Stomach (tissue), 19 donors: ENCODE measurements at places on chromosomes 3 and 15. TPM values are rescaled to one million over a fixed set of nuclear protein-coding genes. Genes with fewer than 3 reads are reported as not detected.

DNA sequence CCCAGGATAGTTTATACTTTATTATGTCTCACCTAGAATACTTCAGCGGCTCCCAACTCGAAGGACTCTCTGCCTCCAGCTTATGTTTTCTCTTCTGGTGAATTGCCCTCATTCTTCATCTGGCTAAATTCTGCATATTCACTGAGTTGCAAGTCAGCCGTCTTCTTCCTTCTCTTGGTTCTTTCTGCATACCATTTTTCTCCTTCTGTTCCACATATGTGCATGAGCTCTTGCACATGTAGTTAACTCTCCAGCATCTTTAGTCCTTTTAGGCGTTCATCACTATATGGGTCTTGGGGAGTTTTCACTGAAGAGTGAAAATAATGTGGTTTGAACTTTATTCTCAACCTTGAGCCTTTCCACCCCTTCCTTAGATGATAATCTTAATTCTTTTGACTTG is 70.1 kb downstream of the AP4E1 start:
- DNase-seq, result no peak

Gene CCDC39
- total RNA-seq, result 11.7 TPM

Gene SH2D7
- not detected for total RNA-seq

DNA sequence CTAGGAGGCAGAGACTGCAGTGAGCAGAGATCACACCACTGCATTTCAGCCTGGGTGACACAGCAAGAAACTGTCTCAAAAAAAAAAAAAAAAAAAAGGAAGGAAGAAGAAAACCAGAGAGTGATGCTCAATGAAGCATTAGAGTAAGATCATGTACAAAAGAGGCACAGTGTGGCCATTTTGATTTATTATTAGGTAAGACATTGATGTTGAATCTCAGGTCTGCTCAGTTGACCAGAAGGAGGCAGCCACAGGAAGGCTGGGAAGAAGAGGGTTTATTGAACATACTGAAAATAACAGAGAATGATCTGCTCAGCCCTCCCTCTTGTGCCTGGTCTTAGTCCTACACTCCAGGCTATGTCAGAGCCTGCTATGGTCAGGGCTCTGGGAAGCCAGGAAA is 15.6 kb downstream of the LRRK1 start:
- DNase-seq, result no peak

Gene RYR3
- total RNA-seq, result 24.6 TPM

- no peak for DNase-seq
Measured at GRCh38 chr15:85889956-85890619, 95.4 kb upstream of the KLHL25 start.

Gene KLHL40
- total RNA-seq, result not detected

DNA sequence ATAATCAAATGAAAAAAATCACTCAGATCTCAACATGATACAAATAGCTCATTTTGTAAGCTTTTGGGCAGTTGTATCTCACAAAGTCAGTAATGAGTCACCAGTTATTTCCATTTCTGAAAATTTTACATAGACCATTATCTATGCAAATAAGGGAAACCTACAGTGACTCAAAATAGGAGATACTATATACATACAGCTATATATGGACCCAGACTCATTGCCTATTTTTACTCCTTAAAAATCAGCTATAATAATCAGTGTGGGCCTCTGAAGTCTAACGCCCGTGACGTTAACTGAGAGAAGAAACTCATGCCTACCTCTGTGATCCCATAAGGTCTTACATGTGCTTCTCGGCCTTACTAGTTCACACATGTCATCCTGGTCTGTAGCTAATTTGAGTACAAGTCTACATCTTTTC is 31.6 kb downstream of the LRIG1 start:
- no peak for DNase-seq

Gene ALDH1A2
- 0.45 TPM for total RNA-seq

- peak; percentile 5 for DNase-seq
Measured at GRCh38 chr3:5974630-5975322, 787.3 kb downstream of the EDEM1 start.

DNA sequence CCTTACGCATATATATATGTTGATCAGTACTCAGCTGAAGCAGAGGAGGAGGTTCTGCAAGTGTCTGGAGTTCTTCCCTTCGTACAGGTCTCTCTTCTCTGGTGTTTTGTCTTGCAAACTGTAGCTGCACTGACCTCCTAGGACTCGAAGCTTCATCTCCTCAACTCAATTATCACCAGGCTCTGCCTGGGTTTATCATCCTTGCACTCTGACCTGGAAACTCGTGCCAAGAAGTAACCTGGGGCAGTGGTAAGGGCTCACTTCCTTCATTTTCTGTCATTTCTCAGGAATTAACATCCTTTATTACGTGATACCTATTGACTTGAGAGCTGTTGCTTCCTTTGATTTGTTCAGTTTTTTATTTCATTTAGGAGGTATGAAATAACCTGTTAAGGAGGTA is 14.4 kb downstream of the REC114 start:
- DNase-seq, result no peak

DNA sequence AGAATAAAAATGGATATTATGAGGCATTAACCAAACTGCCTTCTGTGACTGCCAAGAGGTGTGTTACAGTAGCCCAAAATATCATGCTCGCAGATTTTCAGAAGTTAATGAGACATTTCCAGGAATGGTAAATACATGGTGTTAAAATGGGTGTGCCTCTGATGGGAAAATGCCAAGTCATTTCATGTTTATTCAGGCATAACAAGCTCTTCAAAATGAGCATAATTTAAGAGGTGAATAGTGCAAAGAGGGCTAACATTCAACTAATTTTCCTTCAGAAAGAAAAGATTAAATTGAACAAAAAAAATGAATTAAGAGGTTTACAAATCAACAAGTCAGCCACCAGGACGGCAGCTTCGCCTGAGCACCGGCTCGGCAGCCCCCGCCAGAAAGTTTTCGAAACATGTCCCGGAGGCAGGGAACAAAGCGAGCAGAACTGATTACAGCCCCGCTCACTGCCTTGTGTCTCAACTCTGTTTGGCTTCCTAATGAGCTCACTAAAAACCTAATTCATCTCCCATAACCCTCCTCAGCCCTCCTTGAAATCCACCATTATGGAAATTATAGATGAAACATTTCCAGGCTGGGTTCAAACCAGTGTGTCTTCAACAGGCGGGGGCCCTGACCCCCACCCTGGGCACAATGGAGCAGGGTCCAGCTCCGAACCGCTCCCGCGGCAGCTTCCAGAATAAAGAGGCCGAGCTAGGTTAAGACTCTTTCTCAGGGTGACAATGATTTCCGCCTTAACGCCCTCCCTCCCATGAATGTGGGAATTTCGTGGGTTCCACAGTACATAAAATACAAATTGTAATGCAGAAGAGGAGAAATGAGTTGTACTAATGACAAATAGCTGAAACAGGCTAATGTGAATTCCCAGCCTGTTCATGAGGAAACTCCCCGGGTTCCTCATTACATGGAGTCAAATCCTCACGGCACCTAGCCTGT is 43.9 kb downstream of the MEIS2 start:
- no peak for DNase-seq

Gene SLC22A14
- total RNA-seq, result not detected

- DNase-seq, result no peak
Measured at GRCh38 chr3:69377262-69377661, 8.6 kb downstream of the FRMD4B start.

Gene ITIH1
- total RNA-seq, result not detected

DNA sequence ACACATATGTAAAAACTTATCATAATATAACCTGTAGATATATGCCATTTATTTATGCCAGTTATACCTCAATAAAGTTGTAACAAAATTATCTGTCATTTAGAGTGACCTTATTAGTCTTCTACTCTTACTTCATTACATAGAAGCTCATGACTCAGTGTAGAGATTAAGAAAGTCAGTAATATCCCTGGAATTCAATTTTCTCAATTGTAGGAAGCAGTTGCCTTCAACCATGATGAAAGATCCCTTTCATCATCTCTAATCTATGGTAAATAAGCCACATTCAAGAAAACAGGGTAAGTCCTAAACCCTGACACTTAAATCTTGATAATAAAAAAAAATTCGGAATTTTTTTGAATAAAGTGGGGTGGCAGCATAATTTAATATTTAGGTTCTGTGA is 216.5 kb upstream of the PEX5L start:
- DNase-seq, result no peak

- no peak for DNase-seq
Measured at GRCh38 chr15:33616475-33616874, 305.7 kb downstream of the RYR3 start.

DNA sequence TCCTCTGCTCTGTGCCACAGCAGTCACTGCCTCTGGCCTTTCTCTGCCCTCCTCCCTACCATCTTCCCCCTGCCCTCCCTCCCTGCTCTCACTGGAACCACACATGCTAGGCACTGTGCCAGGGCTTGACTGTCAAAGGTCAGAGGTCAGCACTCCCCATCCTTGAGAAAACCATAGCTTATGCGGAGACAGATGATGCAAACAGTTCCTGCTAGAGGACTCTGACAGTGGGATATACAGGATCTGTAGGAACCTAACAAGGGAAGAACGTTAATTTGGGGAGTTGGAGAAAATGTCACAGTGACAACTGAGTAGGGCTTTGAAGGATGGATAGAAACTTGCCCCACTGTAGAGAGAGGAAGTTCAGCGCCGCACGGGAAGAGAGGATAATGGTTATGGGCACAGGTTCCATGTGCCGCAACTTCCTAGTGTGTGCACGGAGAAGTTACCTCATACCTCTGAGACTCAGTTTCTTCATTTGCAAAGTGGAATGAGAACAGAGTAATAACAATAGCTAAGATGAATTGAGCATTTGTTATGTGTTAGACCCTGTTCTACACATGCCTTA is 29.3 kb upstream of the XYLB start:
- DNase-seq, result no peak

DNA sequence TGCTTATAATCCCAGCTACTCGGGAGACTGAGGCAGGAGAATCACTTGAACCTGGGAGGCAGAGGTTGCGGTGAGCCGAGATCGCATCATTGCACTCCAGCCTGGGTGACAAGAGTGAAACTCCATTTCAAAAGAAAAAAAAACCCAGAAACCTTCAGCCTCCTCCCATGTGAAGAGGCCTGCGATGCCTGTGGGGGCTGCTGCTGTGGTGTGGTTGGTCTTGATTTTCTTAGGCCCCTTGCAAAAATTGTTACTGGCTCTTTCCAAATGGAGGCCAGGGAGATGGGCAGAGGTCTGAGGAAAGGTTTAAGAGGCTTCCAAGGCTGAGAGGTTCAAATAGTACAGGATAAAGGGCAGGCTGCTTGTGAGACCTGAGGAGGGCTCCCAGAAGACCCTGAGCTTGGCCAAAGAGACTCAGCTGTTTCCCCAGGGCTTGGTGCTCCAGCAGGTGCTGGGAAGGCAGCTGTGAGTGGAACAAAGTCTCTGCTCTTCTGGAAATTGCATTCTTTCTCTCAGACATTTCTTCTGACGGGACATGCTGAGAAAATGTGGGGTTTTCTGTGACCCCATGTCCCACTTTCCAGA is 18.4 kb downstream of the GCSAM start:
- no peak for DNase-seq

GRCh38 chr15:33971811-33972210 is 3.5 kb downstream of the CHRM5 start:
- DNase-seq, result no peak

- no peak for DNase-seq
Measured at GRCh38 chr15:50046867-50047266, 72.2 kb downstream of the ATP8B4 start.

Gene RTP1
- total RNA-seq, result not detected

DNA sequence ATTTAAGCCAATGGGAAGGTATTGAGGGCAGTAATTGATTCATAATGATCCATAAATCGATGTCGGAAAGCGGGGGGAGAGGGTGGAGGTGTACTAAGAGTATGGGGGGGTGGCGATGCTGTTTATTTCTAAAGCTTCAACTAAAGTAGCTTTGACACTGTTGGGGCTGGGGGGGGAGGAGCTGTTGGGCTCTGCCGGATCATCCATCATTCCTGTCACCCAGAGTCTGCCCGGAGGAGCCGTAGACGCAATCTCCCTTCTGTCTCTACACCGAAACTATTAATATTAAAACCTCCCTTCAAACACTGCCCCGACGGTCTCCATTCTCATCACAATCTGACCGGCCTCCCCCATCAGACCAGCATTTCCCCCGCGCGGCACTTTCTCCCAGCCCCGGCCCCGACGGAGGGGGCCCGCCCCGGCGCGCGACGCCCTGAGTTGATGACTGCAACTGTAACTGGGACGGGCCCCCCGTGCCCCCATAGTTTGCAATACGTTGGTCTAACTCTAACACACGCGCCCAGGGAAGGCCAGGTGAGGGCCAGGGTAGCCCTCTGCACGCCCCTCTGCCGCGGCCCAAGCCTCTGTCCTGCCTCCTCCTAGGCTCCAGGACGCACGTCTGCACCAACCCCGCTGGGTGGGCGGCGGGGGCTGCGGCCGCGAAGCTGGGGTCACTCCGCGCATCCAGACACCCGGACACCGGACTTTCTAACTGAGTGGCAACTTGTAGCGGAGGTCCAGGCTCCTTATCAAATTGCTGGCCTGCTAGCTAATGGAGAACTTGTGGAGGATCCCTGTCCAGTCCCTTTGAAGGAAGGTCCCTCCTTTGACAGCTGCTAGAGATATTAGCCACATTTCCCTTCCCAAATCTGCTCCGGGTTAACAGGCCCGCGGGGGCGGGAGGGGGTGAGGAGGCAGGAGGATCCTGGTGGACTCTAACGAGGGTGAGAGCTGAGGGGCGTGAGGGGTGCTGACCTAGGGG is 212.0 kb downstream of the MEIS2 start:
- DNase-seq, result no peak

Gene PYGO1
- 4.1 TPM for total RNA-seq

Gene UBA7
- 36.2 TPM for total RNA-seq

GRCh38 chr15:77604973-77605372 is 27.7 kb downstream of the LINGO1 start:
- no peak for DNase-seq

Gene SAMMSON
- total RNA-seq, result 2.6 TPM

Gene CAMP
- not detected for total RNA-seq

DNA sequence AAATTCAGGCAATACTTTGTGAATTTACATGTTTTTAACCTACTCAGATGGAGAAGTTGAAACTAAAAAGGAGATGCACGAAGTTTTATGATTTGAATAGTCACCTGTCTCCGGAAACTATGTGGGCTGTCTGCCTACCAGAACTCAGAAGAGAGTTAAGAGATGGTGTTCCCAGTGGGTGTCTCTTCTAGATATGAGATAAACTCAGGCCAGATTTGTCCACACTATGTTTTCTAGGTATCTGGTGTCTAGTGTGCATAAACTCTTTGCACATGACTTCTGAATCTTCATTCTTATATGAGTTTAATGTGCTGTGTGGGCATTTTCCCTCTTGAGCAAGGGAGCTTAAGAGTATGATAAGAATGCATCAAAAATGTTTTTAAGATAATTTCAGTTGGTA is 222.8 kb downstream of the FOXP1 start:
- no peak for DNase-seq

GRCh38 chr3:175386630-175387029 is 527.5 kb downstream of the NAALADL2 start:
- no peak for DNase-seq

Gene C3orf85
- total RNA-seq, result not detected
